NCI-H1105 (cell line): ENCODE measurements at places on chromosomes 12 and 14.

DNA sequence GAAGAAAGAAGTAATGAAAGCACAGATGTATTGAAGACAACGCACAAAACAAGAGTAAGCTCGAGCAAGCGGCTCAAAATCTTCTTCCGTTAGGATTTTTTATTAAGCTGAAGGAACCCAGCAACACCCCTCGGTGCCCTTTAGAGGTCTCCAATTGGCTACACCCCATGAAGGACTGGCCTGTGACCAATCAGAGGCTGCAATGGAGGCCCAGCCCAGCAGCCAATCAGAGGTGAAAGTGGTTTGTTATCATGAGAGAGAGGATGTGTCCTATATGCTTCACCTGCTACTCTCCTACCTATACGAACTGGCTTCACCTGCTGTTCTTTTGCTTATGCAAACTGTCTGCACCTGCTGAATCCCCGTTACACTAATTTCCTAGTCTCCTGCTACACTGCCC, 358.8 kb downstream of the C12orf50 start:
- DNase-seq = no peak

DNA sequence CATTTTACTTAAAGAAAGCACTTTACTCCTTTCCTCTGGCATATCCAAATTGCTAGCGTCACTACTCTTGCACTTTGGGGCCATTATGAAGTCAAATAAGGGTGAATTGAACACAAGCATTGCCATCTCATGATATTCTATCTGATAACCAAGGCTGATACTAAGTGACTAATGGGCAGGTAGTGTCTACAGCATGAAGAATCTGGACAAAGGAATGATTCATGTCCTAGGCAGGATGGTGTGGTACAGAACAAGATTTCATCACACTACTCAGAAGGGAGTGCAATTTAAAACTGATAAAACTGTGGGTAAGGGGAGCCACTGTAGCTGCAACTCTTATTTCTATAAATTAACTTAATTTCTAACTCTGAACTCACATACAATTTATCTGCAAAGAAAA, 7.7 kb upstream of the SLC6A15 start:
- DNase-seq = no peak

- no peak for DNase-seq
Observed at GRCh38 chr12:114265036-114265435, 140.9 kb downstream of the TBX5 start.

GRCh38 chr12:121712190-121712460, 427 bp upstream of the TMEM120B start:
- DNase-seq = peak; percentile 19

DNA sequence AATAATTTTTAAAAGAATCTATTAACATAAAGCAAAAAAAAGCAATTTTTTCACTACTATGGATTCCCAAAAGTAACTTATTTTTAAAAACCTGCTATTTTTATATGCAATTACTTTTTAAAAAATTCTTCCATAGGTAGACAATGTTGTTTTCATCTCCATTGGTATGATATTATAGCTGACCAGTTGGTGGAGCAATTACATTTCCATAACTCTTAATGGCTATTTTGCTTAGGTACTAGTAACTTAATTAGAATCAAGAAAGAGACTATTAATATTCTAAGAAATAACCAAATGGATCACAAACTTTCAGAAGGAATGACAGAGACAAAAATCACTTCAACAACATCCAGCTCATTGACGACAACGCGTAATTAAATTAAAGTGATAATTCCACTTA, 64.7 kb upstream of the PTCSC3 start:
- DNase-seq = peak; percentile 15

DNA sequence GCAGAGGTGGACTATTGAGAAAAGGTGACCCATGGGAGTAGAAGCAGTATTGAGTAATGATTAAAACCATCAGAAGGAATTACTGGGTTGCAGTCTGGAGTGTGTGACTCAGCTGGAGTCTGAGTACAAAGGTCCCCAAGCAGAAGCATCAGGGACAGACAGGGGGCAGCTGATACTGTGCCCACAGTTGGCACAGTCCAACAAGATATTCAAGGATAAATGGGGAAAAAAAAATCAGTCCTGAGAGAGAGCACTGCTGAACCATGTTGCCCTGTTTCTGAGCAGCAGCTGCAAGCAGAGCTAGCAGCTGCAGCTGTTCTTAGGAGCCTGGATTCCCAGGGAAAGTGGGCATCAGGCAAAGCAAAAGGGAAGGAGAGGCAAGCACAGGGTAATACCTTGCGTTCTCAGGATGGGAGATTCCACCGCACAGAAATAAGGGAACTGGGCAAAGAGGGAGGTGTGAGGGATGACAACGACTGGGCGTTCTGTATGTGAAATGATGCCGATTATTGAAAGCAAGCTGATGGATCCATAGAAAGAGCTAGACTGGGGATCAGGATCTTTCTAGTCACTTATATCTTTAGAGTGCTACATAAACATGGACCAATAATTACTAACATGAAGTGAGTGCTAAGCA, 17.7 kb downstream of the NEUROD4 start:
- no peak for DNase-seq

DNA sequence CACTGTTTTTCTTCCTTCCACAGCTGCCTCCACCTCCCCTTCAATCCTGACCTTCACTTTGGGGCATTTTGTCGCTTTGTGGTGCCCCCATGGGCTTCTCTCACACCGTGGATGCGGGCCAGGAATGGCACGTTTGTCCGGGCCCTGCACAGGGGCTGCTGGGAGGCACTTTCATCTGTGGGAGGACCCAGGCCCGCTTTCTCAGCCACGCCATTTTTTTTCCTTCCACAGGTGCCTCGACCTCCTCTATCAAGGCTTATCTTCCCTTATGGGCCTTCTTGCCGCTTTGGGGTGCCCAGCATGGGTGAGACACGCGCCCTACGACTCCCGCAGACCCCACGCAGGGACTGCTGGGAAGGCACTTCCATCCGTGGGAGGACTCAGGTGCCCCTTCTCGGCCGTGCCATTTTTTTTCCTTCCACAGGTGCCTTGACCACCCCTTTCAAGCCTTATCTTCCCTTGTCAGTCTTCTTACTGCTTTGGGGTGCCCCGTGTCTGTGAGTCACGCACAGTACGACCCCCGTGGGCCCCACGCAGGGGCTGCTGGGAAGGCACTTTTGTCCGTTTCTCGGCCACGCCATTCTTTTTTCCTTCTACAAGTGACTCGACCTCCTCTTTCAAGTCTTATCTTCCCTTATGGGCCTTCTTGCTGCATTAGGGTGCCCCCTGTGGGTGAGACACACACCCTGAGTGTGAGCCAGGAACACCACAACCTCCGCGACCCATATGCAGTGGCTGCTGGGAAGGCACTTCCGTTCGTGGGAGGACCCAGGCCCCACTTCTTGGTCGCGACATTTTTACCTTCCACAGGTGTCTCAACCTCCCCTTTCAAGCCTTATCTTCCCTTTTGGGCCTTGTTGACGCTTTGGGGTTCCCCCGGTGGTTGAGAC, 270.7 kb downstream of the ALG10 start:
- no peak for DNase-seq

DNA sequence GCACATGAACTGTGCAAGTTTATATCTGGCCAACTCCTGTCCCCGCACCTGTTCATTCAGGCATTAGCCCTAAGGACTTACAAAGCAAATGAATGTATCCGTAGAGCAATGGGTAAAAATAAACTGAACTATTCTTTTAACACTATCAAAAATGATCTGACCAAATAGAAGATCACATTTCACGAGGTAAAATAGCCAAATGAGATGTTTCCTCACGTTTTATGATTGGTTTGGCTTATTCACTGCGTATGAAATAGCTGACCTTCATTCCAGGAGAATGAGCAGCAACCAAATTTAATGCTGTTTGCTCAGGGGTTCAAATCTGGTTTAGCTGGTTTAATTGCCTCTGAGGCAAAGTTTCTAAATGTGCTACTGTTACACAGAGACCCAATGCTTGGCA, 216.0 kb upstream of the EEA1 start:
- DNase-seq = no peak

DNA sequence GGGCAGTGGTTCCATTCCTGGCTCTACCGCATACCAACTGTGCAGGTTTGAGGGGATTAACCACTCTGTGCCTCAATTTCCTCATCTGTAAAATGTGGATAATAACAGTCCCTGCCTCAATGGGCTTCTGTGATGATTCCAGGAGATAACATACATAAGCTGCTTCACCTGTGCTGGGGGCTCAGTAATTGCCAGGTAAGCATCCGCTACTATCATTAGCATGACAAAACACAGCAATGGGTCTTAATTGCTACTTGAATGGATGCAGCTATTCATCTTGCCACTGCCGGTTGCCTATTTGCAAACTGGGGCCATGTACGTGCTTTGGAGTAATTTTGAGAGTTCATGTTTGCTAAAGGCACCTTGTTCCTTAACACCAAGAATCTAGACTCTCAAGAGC, 132.6 kb downstream of the TMEM132D start:
- peak; percentile 49 for DNase-seq

DNA sequence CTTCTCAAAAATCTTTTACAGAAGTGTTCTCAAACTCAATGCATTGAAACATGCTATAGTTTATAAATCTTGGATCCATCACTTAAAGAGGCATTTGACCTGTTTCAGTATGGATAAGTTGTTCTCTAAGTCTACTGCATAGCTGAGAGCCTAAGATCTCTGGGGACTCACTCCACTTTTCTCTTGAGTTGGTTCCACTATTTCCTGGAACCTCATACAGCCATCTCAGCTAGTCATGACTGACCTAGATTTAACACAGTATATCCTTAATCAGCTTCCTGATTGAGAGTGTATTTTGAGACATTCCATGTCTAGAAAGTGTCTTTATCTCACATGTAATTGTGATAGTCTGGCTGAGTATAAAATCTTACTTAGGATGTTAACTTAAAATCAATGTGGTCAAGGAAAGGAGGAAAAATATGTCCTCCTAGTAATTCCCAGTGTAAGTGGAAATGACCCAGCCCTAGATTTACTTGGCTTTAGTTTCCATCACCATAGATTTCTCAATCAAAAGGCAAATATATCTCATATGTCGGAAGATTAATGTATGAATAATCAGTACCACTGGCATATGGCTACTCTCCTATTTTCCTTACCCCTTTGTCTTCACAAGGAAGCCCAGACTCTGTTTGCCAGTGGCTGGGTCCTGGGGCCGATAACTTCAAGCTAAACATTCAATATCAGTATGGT, 61.9 kb downstream of the KICS2 start:
- no peak for DNase-seq

- no peak for DNase-seq
Observed at GRCh38 chr12:115620816-115621215, 656.7 kb downstream of the MED13L start.

DNA sequence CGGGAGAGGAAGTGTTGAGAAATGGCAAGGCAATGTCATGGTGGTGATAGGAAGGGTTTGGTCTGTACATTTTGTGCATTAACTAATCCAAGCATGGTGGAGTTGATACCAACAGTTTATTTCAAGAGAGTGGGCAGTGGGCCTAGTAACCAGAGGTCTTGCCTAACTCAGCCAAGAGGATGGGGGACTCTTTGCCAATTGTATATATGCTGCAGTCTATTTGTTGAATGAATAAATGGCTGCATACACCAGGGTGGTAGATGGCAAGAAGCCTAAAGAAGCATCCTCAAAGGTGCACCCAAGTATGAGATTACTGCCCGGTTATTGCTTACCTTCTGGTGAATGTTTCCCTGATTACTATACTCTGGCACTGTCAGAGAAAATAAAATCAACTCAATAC, 295.9 kb downstream of the ITPR2 start:
- DNase-seq = no peak

- no peak for DNase-seq
Observed at GRCh38 chr14:91349481-91350074, 68.0 kb downstream of the CCDC88C start.

DNA sequence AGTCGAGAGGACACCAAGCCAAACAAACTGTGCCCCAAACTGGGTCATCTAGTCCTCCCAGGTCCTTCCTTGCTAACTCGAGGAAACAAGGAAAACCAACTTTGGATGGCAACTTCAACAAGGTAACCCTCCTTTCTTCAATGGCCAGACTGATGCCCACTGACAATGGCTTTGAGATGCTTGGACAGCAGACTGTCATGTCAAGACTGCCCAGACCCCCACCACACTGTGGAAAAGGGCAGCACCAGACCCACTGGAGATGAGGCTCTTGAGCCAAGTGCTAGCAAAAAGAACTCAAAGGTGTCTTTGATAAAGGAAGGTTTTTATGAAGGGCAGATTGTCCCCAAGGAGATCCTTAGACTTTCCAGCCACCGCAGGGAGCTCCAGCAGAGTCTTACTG, 9.0 kb upstream of the CDH24 start:
- no peak for DNase-seq

DNA sequence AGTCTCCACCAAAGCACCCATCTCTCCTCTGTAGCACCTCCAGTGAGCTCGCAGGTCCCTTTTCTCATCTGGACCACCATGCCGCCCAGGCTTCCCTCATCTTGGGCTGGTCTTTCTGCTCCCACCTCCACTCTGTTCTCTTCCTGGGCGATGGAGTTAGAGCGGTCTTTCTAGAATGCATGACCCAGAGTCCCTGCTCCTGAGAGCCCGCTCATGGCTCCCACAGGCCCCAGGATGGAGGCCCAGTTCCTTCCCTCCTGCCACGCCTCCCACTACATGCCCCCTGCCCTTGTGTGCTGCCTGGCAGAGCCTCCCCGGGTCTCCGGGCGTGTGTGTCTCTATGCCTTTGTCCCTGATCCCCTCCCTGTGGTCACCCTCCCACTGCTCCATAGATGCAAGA, 100.7 kb upstream of the RTL1 start:
- no peak for DNase-seq

DNA sequence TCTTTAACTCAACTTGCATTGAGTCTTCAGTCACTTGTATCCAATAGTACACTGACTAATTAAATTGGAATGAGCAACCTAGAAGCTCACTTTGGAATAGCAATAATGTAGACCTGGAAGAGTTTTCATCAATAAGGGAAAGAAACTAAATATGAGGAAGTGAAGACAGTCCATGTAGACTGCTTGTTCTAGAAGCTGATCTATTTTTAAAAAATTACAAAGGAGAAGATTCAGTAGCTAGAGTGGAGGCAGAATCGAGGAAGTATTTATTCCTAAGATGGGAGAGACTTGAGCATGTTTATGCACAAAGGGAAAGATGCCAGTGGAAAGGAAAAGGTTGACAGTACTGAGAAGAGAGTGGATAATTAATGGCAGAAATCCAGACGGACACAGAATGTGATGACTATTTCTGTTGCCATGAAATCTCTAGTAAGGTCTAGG, 156.3 kb upstream of the PDE3A start:
- DNase-seq = no peak

GRCh38 chr12:4441355-4442335, 4.0 kb downstream of the FGF6 start:
- peak; percentile 10 for DNase-seq
